ENCODE measurements at places on chromosomes 3 and 15. TPM values are rescaled to one million over a fixed set of nuclear protein-coding genes. Genes with fewer than 3 reads are reported as not detected.
A peak's percentile ranks its signal among the peaks of the same experiment; 100 is the strongest.

DNA sequence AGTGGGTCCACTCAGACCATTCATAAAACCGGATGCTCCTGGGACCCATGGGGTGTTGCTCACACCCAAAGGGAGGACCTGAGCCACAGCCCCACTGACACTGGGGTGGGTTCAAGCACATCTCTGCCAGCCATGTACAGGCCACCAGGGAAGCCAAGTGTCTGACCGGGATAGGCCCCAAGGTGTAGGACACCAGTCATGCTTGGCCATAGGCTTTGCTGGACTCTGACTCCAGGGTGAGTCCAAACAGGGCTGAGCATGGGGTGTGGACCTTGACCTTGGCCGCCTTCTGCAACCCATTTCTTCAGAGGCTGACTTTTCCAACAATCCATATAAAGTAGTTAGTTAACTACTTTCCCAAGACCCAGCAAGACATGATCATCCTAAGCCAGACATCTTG is 31.4 kb upstream of the DUSP7 start:
- H3K36me3 ChIP-seq = no peaks in the 10 kb centered on the region
- H3K27ac ChIP-seq = no peak overlapping the region

DNA sequence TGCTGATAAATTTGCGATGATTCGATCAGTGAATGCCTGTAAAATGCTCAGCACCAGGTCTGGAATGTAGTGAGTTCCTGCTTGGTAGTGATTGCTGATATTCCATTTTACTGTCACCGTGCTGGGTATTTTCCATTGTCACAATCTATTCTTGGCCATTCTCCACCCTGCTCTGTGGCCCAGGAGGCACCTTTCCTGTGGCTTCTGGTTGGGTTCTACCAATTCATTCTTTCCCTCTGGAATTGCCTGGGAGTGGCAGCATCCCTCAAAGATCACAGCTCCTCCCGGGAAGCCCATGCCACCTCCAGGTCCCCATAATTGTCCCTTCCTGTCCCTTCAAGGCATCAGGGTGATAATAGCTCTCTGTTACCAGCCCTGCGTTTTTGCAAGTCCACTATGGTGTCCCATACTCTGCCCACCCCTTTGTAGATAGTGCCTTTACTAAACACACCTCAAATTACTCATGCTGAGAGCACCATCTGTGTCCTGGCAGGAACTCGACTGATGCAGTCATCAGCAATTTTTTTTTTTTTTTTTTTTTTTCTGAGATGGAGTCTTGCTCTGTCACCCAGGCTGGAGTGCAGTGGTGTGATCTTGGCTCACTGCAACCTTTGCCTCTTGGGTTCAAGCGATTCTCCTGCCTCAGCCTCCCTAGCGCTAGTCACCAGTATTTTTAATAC is 177.8 kb upstream of the PROK2 start:
- no peaks in the 10 kb centered on the region for H3K36me3 ChIP-seq
- no peak overlapping the region for H3K27ac ChIP-seq
- no peaks in the 10 kb centered on the region for H3K4me1 ChIP-seq
- no peaks in the 10 kb centered on the region for H3K27me3 ChIP-seq
- no peak for DNase-seq
- H3K4me3 ChIP-seq = no peak overlapping the region

DNA sequence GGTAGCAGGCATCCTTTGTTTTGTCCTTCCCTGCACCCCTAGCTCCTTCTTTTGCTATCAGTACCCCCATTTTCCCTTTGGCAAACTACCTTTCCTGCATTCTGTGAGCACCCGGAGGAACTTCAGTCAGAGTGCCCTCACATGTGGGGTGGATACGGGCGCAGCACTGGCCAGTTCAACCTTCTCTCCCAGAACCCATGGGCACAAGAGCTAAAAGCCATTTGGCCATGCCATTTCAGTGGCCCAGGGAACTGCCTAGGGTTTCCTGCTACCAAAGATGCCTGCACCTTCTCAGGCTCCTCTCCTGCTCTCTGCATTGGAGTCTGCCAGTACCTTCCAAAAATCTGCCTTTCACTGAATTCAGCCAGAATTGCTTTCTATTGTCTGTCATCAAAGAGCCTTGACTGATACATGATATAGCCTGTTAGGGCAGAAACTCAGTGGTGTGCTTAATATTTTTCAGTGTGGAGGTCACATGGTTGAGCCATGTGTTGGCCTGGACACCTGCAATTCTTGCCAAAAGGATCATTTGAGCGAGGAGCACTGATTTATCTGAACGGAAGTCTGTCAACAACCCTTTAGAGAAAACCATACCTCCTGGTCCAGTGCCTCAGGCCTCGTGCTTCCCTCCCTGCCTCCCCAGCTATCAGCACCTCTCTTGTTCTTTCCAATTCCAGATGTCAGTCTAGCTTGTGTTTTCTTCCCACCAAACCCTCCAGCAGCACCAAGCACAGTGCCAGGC is 27.0 kb upstream of the HHATL start:
- H3K27ac ChIP-seq = no peak overlapping the region
- no peaks in the 10 kb centered on the region for H3K36me3 ChIP-seq
- no peak overlapping the region for H3K4me3 ChIP-seq
- DNase-seq = no peak
- H3K4me1 ChIP-seq = no peaks in the 10 kb centered on the region

INSYN1 gene
- total RNA-seq = 3.8 TPM

FOXB1 gene
- not detected for total RNA-seq

GRCh38 chr3:74332165-74332564 is 282.3 kb downstream of the CNTN3 start:
- DNase-seq = no peak
- H3K4me1 ChIP-seq = no peaks in the 10 kb centered on the region
- no peak overlapping the region for H3K4me3 ChIP-seq
- H3K27ac ChIP-seq = no peak overlapping the region

GRCh38 chr3:145681181-145681580 is 479.8 kb downstream of the PLOD2 start:
- no peak overlapping the region for H3K27ac ChIP-seq
- H3K4me1 ChIP-seq = no peaks in the 10 kb centered on the region
- no peak for DNase-seq
- no peak overlapping the region for H3K4me3 ChIP-seq

DNA sequence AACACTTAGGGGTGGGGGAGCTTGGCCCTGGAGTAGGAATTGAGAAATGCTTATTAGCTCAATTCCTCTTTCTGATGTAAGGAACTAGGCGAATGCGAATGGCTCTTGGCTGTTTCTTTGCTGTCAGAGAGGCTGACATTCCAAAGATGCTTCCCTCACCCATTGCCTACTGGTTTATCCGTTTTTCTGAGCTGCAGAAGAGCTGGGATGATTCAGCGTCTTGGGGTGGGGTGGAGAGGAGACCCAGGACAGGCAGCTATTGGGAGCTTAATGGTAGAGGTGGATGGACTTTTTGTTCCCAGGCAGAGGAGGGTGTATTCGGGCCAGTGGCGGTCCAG is 9.8 kb downstream of the PLEKHO2 start:
- no peak for DNase-seq
- peaks cover 72% of the 10 kb centered on the region for H3K36me3 ChIP-seq
- H3K27ac ChIP-seq = peak overlapping the region; percentile 64
- peaks cover 99% of the 10 kb centered on the region for H3K4me1 ChIP-seq

CHCHD6 gene
- 12.2 TPM for total RNA-seq

CSK gene
- 83.8 TPM for total RNA-seq

SPINK8 gene
- not detected for total RNA-seq

DNA sequence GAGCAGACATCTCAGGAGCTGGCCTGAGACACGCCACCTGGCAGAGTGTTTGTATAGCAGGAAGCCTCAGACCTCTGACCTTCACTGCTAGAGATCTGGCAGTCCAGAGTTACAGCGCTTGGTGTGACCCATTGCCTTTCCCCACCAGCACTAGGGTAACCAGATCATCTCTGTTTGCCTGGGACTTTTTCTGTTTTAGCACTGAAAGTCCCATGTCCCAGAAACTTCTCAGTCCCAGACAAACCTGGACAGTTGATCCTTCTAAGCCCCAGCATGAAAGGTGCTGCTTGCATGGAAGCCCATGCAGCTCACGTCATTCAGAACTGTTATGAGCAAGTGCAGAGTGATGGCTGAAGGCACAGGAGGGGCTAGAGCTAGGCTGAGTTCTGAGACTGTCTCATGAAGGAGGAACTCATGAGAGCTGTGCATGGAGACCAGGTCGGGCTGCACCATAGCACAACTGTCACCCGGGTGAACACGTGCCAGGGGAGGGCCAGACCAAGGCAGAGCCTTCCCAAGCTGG is 18.2 kb upstream of the AHSG start:
- DNase-seq = no peak
- H3K4me3 ChIP-seq = no peak overlapping the region
- no peaks in the 10 kb centered on the region for H3K36me3 ChIP-seq
- no peak overlapping the region for H3K27ac ChIP-seq
- no peaks in the 10 kb centered on the region for H3K4me1 ChIP-seq

GRCh38 chr3:63921741-63922482 is 9.7 kb upstream of the SCAANT1 start:
- peaks cover 32% of the 10 kb centered on the region for H3K36me3 ChIP-seq
- no peaks in the 10 kb centered on the region for H3K27me3 ChIP-seq
- no peak overlapping the region for H3K27ac ChIP-seq

LTF gene
- 53.5 TPM for total RNA-seq

- H3K4me3 ChIP-seq = no peak overlapping the region
- DNase-seq = no peak
- peaks cover 39% of the 10 kb centered on the region for H3K4me1 ChIP-seq
- H3K27me3 ChIP-seq = no peaks in the 10 kb centered on the region
- no peak overlapping the region for H3K27ac ChIP-seq
Measured at GRCh38 chr3:46865546-46865945, 2.3 kb upstream of the MYL3 start.

- H3K27ac ChIP-seq = no peak overlapping the region
- no peak overlapping the region for H3K4me3 ChIP-seq
- no peak for DNase-seq
- no peaks in the 10 kb centered on the region for H3K4me1 ChIP-seq
- H3K36me3 ChIP-seq = no peaks in the 10 kb centered on the region
Measured at GRCh38 chr15:67322481-67322880, 67.9 kb downstream of the IQCH start.

SLC15A2 gene
- total RNA-seq = 63.6 TPM

DNA sequence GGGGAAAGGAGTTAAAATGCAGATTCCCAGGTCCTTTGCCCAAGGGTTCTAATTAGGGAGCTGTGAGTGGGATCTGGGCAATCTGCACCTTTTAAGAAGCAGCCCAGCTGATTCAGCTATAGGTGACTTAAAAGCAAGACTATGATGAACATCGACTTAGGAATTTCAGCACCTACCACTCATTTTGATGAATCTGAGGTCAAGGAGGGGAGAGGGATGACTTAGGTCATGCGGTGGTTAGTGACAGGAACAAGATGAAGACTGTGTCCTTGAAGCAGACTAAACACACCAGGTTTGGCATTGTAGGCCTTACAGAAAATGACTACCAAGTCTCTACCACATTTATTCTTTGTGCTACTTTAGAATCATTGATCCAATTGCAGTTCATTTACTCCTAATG is 196.3 kb downstream of the DTWD1 start:
- no peak for DNase-seq
- no peaks in the 10 kb centered on the region for H3K4me1 ChIP-seq
- no peaks in the 10 kb centered on the region for H3K36me3 ChIP-seq
- no peak overlapping the region for H3K27ac ChIP-seq
- H3K4me3 ChIP-seq = no peak overlapping the region
- H3K27me3 ChIP-seq = no peaks in the 10 kb centered on the region

DNA sequence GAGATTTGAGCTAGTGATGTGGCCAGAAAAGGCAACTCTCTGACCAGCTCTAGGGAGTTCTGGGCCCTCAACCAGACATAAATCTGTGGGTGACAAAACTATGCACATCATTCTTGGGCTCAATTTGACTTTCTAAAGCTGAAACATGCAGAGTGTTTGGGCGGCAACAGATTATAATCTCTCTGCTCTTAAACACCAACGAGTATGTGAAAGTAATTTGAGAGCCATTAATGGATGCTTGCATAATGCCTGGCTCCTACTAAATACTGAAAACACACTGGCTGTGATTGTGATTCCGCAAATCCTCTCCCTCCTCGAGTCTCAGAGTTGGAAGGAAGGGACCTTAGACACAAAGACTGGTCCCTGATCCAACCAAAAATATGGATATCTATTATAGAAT is 186.7 kb downstream of the UACA start:
- no peak overlapping the region for H3K27ac ChIP-seq
- H3K36me3 ChIP-seq = no peaks in the 10 kb centered on the region
- H3K4me3 ChIP-seq = no peak overlapping the region
- H3K27me3 ChIP-seq = peaks cover 11% of the 10 kb centered on the region
- no peak for DNase-seq

GRCh38 chr15:60554494-60554893 is 75.6 kb upstream of the ICE2 start:
- H3K36me3 ChIP-seq = no peaks in the 10 kb centered on the region
- H3K4me3 ChIP-seq = no peak overlapping the region
- no peak for DNase-seq
- H3K4me1 ChIP-seq = peaks cover 12% of the 10 kb centered on the region
- no peak overlapping the region for H3K27ac ChIP-seq

DNA sequence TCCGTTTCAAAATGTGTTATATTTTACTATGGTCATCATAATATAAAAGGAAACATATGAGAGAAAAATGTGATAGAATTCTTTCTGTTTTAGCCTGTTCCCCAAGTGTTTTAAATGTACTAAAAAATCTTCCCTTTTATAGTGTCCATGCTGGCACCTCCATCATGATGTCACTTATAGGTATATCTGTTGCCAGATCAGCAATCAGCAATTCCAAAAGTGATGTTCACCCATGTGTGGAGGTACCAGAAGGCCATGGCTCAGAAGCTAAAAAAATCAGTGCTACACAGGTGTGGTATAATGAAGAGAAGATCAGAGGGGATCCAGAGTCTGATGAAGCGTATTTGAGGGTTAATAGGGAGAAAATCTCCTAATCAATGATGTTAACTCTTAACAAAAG is 1.1 kb upstream of the GPR15 start:
- no peaks in the 10 kb centered on the region for H3K4me1 ChIP-seq
- no peak for DNase-seq
- no peak overlapping the region for H3K27ac ChIP-seq
- H3K36me3 ChIP-seq = no peaks in the 10 kb centered on the region
- no peaks in the 10 kb centered on the region for H3K27me3 ChIP-seq

GRCh38 chr15:57545995-57546394 is 45.7 kb upstream of the MYZAP start:
- DNase-seq = no peak
- H3K27ac ChIP-seq = no peak overlapping the region
- peaks cover 37% of the 10 kb centered on the region for H3K36me3 ChIP-seq
- H3K4me3 ChIP-seq = no peak overlapping the region
- peaks cover 22% of the 10 kb centered on the region for H3K4me1 ChIP-seq
- no peaks in the 10 kb centered on the region for H3K27me3 ChIP-seq

TMEM266 gene
- total RNA-seq = 1.4 TPM

DNA sequence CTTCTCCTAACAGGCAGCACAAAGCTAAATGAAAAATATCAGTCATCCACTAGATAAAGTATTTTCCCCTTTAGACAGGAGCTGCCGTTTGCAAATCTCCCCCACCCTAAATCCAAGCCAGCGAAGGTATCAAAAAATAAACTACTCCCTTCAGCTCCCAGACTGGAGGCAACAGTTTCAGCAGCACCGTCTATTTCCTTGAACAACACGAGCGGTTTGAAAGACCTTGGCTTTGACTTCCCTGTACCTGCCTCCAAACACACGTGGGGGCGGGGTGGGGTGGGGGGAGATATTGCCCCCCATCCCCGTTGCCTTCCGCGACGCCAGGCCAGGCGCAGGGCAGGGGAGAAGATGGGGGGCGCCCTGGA is 832 bp upstream of the CACNA1D start:
- H3K36me3 ChIP-seq = no peaks in the 10 kb centered on the region
- H3K27ac ChIP-seq = peak overlapping the region; percentile 72
- peaks cover 25% of the 10 kb centered on the region for H3K27me3 ChIP-seq
- no peak for DNase-seq

PHLDB2 gene
- 33.6 TPM for total RNA-seq

All from lower lobe of right lung (tissue), 2 donors.